ENCODE measurements at places on chromosomes 2 and 18.

DNA sequence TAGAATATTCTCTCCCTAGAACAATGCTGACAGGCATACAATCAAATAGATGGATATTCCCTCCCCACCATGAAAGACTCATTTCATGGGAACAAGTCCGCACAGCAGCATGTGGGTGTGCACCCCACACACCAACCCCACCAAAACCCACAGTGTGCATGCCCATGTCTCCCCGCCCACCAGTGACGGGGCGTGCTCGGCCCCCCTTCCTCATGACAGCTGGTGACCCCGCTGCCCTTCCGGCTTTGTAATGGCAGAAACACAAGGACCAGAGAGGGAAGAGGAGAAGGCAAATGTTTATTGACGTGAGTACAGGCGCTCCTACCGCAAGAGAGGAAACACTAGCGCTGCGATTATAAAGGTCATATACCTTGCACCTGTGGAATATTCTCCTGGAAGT, 30.8 kb upstream of the ODC1 start:
- no peak for DNase-seq

DNA sequence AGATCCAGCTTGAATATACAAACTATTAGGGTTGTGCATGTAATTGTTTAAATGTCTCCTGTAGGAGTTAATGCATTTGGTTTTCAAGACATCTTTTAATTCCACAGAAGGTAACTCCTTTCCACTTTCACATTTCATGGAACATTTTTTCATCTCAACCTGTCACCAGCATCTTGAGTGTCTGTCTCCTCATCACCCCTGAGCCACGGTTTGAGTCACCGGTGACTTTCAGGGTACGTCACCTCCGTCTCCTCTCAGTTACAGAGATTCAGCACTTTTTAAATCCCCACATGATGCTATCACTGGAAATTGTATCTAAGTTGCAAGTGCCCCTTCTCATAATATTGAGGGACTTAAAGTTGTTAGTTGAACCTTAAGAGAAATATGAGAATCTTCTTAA, 25.3 kb downstream of the GPR55 start:
- no peak for DNase-seq

DNA sequence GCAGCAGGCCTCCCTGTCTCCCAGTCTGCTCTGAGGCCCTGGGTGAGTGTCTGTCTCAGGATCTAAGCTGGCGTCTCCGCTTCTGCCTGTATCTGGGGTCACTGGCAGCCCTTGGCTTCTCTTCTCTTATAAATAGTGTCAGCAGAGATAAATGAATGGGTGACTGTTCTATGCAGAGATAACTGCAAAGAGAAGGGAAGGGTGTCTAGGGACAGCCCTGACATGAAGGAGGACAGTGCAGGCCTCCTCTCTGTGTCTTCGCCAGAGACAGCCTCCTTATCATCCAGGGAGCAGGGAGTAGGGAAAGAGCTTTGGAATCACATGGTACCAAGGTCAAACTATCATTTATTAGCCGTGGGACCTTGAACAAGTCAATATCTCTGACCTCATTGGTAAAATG, 28.3 kb upstream of the GMPPA start:
- DNase-seq: no peak

DNA sequence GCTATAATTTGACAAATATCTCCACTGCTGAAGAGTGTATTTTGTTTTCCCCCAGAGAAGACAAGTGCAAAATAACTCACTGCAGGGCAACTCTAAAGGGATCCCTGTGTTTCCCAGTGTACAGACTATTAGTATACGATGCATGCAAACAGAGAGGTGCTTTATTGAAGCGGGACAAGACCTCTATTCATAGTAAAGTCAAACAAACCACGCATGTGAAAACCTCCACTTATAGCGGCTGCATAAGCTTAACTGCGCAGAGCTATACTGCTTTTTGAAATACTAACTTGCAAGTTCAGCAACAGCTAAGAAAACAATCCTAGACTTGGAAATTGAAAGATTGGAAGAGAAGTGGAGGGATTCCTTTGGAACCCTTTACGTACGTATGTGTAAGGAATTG, 15.6 kb downstream of the RNF144A start:
- DNase-seq: no peak

DNA sequence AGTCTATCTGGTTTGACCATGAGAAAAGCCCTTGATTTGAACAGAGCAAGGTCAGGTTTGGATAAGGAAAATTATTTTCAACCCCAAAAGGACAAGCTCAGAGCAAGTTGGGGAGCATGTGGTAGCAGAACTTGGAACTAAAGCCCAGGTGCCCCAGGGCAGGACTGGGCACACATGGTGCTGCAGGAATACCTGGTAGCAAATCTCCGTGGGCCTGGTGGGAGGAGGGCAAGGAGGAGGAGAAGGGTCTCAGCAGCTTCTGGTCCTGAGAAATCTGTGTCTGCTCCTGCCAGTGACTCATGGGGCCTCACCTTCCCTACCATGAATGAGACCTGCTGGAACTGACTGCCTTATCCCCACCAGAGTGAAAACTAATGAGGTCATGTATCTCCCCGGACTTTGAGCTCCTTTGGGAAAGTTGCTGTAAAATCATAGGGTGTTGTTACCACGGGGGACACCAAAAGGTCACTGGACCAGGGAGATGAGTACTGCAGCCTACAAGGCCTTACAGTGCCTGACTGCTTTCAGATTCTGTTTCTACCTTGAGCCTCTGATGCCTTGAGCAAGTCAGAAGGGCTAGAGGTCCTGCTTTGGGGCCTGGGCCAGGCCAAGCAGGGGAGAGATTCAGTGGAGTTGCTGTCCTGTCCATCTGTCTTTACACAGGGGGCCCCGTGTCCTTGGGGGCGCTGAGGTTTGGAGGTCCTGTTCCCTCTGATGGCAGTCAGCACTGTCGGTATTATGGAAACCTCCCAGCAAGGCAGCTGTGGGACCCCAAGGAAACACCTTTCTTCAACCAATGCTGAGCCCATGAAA, 304.0 kb downstream of the MYCN start:
- no peak for DNase-seq

GRCh38 chr2:219042750-219043149, 1.4 kb upstream of the CFAP65 start:
- DNase-seq: no peak

DNA sequence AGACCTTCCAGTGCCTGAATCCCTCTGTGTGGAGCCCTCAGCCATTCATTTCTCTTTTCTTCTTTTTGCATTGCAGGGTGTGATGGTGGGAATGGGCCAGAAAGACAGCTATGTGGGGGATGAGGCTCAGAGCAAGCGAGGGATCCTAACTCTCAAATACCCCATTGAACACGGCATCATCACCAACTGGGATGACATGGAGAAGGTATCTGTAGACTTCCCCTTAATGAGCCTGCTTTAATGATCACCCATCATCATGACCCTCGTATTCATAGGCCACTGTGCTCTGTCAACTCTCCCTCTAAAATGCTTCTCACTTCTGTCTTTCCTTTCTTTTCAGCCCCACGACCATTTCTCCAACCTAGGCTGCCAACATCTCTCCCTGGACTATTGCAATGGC, 9.5 kb downstream of the ACTG2 start:
- DNase-seq: no peak

DNA sequence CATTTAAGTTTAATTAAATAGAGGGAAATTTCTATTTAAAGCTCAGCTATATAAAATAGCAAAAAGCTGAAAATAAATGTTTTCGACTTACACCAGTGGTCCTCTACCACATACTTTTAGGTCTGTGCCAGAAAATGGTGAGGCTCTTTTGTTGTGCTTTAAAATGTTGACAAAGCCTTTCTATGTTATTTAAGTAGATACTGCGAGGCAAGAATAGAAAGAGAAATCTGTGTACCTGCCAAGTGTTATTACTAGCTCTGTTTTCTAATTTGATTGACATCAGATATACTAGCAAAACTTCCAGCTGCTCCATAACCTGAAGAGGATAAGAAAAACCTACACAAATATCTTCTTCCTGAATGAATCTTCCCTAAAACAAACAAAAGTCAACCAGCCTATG, 53.6 kb downstream of the LPIN2 start:
- no peak for DNase-seq

DNA sequence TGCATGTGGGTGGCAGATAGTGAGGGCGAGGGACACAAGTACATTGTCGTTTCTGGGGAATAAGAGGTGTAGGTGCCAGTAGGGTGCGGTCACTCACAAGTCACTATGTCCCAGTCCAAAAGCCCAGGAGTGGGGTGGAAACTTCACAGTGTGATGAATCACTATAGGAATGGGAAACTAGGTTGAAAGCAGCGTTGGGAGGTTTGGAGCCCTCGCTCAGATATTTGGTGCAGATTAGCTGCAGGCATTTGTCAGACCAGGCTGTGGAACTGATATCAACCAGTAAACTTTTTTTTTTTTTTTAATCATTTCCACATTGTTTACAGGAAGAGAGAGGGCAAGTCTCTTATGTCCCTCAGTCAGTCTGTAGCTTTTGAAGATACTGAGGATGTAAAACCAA, 121.8 kb downstream of the CERS6 start:
- no peak for DNase-seq

- DNase-seq: no peak
Measured at GRCh38 chr2:6806604-6807003, 59.1 kb downstream of the CMPK2 start.

DNA sequence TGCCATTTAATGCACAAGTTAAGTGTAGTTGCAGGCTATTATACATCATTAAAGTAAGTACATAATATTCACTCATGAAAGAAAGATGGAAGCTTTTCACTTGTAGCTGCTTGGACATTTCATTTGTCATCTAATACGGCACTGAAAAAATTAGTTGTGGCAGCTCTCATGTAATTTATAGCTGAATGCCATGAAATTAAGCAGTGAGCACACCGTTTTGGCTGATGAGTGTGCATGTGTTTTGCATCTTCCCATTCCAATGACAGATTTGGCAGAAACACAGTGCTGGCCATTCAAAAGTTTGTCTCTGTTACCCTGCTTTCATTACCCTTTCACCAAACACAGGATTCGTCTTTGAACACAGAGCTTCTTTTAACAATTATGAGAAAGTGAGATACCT, 174.0 kb downstream of the PTGR3 start:
- no peak for DNase-seq

GRCh38 chr2:135245071-135245470, 193.0 kb downstream of the RAB3GAP1 start:
- DNase-seq: peak; percentile 38

DNA sequence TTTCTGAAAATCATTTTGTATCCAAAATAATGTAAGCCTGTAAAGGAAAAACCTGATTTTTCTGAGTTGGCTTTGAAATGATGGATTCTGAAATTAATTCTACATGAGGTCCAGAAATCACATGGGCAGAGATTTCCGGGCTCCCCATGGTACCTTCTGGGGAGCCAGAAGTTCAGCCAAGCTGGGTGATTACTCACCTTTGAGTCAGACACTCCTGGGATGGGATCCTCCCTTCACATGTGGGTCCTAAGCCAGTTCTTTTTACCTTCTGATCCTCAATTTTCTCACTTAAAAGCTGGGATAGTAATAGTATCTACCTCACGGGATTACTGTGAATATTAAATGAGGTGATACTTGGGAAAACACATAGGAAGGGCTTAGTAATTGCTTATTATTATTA, 179.8 kb upstream of the EPAS1 start:
- DNase-seq: peak; percentile 50

- DNase-seq: no peak
Measured at GRCh38 chr2:26058390-26058789, 24.5 kb downstream of the RAB10 start.

DNA sequence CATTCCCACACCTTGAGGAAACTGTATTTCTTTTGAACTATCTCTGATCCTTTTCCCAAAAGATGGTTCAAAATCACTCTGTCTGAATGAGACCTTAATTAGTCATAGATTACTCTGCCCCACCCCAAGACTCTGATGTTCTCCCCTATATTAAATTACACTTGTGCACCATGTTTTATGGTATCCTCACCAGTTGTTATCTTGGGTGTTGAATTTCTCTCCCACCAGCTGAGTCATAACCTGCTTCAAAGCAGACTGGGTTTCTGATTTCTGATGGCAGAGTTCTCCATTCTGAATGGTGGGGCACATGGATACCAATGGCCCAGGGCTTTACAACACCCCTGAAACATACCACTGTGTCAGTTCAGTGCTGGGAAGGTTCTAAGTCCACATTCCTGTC, 15.0 kb downstream of the CDH20 start:
- no peak for DNase-seq

GRCh38 chr2:109242654-109243331, 113.8 kb downstream of the SH3RF3 start:
- DNase-seq: peak; percentile 70

DNA sequence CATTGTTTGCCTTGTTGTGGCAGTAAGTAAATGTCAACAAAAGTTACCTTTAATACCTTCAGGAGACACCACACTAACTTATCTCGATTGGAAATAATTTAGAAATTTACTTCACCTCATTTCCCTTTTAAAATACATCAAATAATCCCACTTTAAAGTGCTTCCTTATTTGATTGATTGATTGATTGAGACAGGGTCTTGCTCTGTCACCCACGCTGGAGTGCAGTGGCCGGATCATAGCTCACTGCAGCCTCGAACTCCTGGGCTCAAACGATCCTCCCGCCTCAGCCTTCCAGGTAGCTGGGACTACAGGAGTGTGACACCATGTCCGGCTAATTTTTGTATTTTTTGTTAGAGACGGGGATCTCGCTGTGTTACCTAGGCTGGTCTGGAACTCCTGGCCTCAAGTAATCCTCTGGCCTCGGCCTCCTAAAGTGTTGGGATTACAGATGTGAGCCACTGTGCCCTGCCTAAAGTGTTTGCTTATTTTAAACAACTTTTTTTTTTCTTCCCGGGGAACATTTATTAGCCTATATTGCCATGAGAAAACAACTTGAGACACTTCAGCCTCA, 12.0 kb upstream of the PAX3 start:
- no peak for DNase-seq

GRCh38 chr2:44763275-44763782, 178.2 kb upstream of the SIX3 start:
- DNase-seq: no peak

GRCh38 chr2:241980193-241980592, 110.7 kb downstream of the RTP5 start:
- no peak for DNase-seq

GRCh38 chr2:227971619-227972230, 100.3 kb downstream of the DAW1 start:
- no peak for DNase-seq

GRCh38 chr2:130318906-130319305, 23.8 kb upstream of the IMP4 start:
- DNase-seq: no peak

- no peak for DNase-seq
Measured at GRCh38 chr2:194706179-194706578, 950.8 kb upstream of the SLC39A10 start.
